ENCODE measurements at places on chromosomes 16 and 17.

DNA sequence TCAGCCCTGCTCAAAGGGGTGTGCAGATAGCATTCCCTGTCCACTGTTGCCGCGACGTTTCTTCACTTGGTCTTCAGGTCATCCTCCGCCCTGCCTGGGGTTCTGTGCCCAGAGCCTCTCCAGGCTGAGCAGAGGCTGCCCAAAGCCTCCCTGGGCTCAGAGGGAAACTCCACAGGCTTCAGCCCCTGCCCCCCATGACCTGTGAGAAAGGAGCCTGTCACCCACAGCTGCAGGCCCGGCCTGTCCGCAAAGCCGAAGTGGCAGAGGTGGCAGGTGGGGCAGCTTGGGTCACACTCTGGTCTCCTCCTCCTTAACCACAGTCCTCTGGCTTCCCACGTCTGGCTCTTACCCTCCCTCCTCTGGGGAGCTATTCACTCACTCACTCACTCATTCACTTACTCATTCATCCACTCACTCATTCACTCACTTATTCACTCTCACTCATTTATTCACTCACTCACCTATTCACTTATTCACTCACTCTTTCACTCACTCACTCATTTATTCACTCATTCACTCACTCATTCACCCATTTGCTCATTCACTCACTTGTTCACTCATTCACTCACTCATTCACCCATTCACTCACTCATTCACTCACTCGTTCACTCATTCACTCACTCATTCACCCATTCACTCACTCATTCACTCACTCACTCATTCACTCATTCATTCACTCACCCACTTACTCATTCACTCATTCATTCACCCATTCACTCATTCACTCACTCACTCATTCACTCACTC, 7.1 kb upstream of the CPSF4L start:
- no peak for DNase-seq

- DNase-seq: no peak
Observed at GRCh38 chr17:39022924-39023323, 55.7 kb upstream of the FBXO47 start.

DNA sequence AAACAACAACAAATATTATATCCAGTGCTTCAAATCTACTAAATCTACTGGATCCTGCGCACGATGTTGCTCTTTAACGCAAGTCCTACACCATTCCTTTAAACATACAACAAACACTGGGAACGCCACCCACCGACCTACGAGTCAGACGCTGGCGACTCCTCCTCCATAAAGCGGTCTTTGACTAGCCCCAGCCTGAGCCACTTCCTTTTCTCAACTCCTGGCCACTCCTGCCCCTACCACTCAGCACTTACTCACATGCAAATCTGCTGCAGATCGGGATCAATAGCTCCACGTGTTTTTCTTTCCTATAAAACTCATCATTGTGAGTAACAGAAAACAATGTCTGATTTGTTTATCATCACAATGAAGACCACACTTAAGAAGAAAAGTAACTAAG, 32.8 kb upstream of the MNT start:
- no peak for DNase-seq

GRCh38 chr17:58271216-58271931, 9.4 kb downstream of the MPO start:
- DNase-seq: no peak

- DNase-seq: no peak
Observed at GRCh38 chr16:2818272-2818876, 1.3 kb downstream of the PRSS21 start.

GRCh38 chr17:82962163-82962720, 117.2 kb upstream of the METRNL start:
- DNase-seq: no peak

DNA sequence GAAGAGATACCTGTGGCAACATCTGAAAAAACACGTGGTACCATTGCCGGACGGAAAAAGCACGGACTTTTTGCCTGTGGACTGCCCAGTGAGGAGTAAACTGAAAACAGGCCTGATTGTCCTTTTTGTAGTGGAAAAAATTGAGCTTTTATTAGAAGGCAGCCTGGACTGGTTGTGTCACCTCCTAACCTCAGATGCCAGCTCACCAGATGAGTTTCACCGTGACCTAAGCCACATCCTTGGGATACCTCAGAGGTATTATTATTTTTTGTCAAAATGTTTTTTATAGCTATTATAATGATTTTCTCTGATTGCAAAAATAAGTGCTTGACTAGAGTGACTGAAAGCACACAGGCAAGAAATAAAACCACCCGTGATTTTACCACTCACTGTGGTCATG, 34.9 kb downstream of the RNF213 start:
- DNase-seq: no peak

- no peak for DNase-seq
Observed at GRCh38 chr17:72640415-72641165, 451.9 kb downstream of the SLC39A11 start.

DNA sequence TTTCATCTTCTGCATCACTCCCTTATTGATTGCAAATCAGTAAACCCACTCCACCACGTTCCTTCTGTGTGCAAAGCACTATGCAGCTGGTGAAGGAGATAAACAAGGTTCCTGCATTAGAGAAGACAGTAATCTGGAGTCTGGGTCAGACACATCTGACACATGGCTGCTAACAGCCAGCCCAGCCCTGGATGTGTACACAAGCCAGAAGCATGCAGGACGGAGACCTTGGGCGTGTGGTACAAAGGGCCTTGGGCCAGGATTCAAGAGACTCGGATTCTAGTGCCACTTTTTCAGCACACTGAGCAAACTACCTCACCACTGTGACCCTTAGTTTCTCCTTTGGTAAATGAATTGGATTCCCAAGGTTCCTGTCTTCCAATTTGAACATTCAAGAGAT, 86.6 kb upstream of the DNAH9 start:
- no peak for DNase-seq

DNA sequence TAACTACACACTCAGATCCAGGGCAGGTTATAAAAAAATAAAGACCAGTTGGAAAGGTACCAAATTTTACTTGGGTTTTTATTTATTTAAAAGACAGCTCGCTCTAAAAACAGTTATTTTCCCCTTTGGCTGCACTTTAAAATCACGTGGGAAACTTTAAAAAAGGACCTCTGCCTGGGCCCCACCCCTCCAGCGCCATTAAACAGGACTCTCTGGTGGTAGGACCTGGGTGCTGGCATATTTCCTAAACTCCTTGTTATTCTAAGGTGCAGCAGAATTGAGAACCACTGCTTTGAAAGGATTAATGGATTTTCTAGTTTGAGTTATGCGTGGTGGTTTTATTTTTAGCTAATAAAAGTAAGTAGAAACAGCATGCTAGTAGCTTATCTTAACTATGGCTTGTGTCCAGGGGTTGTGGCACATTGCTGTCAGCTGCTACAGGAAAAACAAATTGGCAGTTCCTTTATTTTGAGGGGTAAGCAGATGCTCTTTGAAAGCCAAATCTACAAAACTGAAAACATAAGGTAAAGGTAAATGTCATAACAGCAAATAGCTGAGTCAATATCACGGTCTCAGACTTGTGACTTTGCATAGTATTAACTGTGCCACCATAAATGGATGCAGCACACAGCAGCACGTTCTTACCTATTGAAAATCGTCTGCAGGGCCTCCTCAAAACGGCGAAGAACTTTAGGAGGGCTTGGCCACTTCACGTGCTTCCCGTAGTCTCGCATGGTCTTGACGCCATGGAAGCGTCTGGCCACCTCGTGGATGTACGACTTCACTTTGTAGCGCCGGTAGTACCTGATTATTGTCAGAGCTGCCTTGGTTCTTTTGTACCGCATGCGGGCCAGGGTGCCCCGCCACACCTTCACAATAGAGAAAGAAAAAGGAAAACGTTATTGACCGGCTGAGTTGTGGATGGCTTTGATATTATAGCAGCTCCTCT, 172.0 kb downstream of the CDK5R1 start:
- no peak for DNase-seq

DNA sequence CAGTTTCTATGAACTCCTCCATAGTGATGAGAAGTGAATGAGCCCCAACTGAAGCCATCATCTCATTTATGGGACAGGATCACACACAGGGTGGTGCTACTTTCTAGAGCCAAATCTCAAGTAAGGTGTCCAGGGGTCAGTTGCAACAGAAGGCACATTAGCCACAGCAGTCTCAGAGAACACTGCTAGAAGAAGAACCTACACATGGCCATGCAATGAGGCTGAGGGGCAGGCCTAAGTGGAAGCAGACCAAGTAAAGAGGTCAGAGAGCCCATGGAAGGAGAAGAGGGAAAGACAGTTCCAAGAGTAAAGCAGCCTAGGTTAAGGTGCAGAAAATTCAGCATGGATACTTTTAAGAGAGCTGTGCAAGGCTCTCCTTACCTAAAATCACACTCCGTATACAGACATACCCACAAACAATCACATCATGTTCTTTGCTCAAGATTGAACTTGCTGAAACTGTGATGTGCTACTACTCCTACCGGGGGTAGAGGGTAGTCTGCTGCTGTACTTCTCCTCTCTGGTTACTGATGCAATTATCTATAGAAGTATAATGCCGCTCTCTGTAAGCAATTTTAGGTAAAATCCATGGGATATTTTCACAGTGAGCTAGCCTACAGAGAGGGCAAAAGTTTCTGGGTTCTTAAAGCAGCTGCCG, 1.7 kb downstream of the ABCA8 start:
- DNase-seq: no peak

DNA sequence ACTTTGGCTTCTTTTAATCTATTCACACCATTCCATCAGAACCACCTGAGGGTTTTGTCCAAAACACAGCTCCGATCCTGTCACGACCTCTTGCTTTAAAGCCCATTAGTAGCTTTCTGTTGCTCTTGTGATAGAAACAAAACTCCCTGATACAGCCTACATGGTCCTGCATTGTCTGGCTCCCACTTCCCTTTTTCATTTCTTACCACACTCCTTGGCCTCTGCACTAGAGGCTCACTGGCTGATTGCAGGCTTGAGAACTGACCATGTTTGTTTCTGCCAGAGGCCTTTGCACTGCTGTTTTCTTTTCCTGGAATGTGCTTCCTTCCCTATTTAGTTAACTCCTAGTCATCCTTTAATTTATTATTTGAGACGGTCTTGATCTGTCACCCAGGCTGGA, 23.7 kb downstream of the IST1 start:
- peak; percentile 35 for DNase-seq

DNA sequence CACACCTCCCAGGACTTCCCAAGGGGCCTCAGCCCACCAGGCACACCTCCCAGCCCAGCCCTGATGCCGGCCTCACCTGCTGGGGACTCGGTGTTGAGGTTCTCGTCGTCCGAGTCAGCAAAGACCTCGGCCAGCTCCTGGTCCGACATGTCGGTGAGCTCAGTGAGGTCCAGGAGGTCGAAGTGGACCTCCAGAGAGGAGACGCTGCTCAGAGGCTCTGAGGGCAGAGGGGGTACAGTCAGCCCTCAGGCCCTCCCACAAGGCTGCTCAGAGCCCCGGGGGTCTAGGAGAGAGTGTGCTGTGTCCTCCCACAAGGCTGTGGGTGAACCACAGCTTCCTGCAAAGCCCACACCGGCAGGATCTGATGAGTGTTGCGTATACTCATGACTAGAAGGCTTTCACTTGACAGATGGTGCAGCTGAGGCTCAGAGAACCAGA, 10.5 kb downstream of the DBNDD1 start:
- DNase-seq: peak; percentile 84

GRCh38 chr16:4496305-4496704, 20.1 kb downstream of the HMOX2 start:
- no peak for DNase-seq

DNA sequence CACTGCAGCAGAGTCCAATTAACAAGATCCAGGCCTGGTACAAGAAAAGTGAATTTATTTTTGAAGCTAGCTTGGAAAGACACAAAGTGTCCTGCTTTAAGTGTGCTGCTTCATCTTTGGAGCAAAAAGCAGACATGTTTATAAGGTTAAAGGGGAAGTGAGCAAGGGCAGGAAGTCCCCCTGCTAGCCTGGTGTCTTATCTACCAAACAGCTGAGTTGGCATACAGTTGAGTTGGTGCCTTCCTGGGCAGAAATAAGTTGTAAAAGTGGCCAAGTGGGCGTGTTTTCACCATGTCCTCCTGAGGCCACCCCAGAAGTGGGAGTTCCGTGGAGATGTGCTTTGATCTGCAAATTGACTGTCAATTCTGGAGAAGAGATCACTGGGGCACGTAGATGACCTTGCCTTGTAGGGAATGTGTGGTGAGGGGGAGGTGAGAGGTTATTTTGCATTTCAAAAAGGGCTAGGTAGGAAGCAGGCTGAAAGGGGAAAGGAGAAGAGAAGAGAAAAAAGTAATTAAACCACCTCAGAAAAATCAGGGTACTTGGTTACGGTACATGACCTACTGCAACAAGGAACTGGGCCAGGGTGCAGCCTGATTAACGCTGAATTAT, 38.3 kb upstream of the HSBP1 start:
- DNase-seq: no peak

DNA sequence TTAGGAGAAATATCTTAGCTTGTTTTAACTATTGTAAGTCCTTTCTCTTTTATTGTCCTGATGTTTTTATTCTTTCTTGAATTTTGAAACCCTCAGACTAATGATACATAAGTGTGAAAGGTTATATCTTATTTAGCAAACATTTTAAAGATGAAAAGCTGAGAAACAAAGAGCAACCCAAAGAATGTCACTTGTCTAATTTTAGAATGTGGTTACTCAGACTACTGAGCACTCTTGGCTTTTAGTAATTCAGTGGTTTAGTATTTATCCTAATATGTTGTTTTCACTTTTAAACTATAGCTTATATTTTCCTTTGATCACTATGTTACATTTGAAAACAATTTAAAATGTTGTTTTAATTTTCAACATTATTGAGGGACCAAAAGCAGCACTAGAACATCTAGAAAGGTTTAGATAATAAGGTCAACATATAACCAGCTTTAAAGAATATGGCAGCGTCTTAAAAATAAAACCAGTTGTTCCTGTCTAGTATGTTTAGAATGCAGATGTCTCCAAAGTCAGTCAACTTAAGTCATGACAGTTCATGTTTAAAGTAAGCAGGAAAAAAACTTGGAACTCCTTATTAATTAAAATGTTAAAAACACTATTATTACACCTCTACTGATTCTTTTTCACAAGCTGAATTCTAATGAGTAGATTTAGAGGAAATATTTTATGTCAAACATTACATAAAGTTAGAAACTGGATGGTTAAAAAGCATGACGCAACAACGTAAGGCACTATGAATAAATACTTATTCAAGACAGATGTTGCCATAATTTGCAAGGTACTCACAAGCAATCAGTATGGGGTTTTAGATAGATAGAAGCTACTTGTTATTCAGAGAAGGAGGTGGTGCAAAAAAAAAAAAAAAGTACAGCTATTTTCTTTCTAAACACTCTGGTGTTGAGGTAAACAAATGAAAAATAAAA, 2.4 kb downstream of the MBTD1 start:
- DNase-seq: no peak

DNA sequence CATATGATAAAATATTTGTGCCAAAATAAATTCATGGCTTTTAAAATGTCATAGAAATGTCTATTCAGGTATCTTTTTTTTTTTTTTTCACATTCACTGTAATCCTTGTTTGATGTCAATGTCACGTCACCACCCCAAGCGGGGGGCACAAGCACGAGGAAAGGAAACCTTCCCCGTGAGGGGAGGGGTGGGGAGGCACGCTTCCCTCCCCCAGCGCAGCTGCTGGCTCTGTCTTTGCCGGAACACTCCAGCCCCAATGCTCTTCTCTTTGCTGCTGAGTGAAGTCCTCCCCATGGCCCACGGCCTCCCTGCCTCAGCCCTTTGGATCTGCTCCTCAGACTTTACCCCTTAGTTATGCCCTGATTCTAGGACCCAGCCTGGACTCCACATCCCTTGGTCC, 1.5 kb downstream of the SLC35G3 start:
- DNase-seq: no peak

Data from GM13977 (cell line).